T-helper 2 cell treated with Interferon-gamma antibody and Interleukin-4, amounts not matched to agents 5 μg/mL and 100 μg/mL, for 36 hours (primary cell): ENCODE measurements at places on chromosomes 11 and 22.

DNA sequence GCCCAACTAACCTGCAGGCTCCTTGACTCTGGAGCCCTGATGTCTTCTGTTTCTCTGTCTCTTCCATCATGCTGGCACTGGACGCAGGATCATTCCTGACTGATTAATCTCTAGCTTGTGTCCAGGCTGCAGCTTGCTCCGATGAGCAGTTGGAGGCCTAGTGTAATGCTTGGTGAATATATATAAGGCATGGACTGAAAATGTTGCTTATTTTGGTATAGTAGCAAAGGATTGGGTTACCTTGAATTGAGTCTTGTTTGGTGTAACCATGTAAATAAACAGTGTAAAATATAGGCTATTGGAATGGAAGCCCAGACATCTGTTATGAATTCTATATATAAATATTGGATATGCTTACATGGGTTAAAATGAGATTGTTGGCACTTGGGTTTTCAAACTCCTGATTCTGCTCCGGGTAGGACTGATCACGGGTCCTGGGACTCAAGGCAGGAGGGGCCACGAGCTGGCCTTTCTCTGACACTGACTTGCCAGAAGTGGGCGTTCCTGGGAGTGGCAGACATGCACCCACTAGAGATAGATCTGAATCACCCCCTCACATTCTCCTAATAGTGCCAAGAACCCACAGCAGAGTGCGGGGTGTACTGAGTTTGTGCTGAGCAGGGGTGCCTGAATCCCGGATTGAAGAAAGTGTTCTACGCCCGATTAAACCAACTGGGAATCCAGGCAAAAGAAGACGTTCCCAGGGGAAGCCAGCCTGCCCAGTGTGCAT lies 25.8 kb downstream of the LRP5 start:
- no peak for DNase-seq

DNA sequence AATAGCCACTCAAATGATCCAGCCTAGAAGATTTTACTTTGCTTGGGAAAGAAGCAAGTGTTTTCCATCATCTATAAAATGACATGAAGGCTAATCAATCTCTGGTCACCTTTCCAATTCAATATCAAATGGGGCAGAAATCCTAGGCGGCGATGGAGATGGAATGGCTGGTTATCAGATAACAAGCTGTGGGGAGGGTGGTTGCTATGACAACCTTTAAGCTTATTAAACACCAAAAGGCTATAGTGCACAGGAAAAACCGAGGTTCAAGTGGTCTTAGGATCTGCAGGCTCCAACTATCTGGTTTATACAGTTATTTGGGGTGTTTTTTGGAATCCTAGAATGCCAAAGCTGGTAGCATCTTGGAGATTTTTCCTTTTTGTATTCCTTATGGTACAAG lies 13.9 kb upstream of the BSX start:
- no peak for DNase-seq

DNA sequence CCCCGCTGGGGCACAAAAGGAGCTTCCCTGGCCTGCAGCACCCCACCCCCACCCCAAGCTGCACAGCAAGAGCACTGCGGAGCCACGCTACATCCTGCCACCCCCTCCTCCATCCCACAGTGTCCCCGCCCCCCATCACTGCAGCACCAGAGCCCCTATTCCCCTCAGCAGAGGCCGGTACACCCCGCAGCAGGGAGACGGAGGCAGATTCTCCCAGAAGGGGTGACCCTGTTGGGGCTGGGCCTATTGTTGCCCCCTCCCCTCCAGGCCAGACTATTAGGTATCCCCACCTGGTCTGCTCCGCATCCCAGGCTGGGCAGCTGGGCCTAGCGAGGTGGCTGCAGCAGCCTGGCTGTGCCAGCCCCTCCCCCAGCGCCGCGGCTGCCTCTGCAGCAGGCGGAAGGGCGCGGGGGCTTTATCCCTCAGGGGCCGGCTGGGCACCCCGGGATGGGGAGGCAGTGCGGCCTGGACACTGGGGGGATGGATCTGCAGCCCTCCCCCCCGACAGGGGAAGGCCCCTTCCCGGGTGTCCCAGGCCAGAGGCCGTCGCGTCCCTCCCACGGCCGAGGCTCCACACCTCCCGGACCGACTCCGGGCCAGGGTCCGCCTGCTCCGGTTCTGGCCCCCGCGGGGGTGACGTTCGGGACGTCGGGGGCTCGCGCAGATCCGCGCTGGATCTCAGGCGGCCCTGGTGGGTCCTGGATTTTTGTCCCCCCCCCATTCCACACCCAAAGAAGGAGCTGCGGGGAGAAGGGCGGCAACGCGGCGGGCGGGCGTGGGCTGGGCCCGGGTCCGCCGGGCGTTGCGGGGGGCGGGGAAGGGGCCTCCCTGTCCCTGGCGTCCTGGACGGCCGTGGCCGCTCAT lies 943 bp downstream of the DUSP8 start:
- DNase-seq, result no peak

DNA sequence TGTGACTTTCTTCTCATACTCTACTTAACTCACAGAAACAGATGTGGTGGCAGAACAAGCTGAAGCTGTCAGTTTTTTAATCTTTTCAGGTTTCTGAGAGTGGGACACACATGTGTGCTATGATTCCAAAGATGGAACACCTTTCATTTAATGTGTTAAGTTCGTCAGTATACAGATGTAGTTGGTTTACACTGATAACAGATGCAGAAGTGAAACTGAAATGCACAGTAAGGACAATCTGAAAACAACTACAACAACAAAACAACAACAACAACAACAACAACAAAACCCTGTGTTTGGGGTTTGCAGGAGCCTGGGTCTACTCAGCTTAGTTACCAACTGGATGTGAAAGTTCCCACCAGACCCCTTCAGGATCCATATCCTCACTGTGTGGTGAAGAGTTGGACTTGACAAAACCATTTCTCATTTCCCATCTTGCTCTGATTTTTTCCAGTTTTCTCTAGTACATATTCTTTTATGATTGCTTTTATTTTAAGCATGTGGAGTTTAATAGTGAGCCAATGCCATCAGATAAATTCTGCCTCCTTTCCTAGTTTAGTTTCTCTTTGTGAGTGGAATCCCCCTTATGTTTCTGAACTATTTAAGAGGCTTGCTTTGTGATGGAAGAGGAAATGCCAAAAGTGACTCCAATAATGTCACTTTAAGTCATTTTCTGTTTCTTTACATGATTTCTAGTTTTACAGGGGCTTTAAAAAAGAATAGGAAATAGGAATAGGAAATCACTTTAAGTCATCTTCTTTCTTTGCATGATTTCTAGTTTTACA lies 47.8 kb downstream of the ARHGAP42 start:
- no peak for DNase-seq

DNA sequence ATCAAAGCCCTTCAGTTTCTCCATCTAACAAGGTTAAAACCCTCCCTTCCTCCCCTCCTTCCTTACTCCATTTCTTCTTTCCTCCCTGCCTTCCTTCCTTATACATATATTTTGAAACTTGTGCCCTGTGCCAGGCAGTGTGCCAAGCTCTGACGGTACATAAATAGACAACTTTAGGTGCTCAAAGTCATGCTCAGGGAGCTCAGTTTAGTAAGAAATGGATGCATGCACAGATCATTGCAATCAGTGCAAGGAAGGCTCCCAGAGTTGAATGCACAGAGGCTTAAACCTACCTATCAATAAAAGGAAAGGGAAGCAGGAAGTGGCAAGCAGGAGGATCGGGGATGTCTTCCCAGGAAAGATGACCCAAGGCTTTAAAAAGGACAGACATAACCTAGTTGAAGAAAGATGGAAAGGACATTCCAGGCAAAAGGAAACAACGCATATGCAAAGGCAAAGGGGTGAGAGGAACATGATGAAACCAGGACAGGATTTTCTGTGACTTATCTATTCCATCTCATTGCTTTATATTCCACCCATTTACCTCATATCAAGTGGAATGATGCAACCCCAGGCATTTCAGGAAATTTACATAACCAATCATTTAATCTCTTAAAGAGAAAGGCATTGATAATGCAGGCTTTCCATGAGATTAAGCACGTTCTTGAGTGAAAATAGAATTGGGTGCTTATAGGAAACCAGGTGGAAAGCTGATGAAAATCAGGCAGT lies 13.2 kb downstream of the FZD4 start:
- no peak for DNase-seq
